ENCODE measurements at places on chromosomes 16 and 17.

DNA sequence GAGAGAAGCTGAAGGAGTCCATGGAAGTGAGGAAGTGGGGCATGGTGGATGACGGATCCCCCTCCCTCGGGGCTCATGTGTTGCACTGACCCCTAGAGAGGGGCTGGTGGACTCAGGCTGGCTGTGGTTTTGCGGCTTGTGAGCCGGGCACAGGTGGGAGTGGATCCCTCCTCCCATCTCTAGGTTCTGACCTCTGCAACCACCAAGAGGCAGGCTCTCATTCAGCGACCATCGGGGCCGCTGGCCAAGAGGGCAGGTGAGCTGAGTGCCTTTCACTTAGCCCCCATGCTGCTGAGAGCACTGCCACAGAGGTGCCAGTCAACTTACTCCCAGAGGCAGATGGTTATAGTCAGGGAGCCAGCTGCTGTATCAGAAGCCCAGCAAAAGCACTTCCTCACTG lies 67.3 kb downstream of the SCNN1B start:
- DNase-seq: no peak

DNA sequence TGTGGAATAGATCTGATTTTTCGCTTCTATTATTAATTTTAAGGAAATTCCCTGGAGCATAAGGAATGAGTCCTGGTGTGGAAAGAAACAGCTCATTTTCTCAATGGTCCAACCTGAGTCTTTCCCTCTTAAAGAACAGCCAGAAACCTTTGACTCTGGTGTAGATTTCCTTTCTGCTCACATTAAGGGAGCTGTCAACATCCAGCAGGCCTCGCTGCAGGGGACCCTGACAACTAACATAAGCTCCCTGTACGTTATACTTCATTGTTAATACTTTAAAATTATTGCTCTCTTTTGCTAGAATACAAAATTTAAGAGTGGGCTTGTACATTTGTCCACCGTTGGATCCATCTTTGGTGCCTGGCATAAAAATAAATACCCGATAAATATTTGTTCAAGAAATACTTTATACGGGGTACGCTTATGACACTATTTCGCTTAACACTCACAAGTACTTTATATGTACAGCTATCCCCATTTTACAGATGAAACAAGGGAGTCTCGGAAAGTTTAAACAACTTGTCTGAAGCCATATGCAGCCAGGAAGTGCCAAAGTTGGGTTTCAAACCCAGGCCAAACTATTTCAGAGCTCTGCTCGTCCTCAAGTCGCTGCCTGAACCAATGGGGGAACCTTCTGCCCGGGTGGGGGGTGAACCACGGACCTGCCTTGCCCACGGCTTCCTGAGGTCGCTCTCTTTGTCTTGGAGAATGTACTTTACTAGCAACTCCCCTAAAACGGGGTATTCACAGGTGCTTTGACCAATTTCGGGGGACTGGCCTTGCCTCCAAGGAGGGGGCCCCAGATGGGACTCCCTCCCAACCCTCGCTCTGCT lies 611 bp downstream of the SMARCE1 start:
- DNase-seq: no peak

DNA sequence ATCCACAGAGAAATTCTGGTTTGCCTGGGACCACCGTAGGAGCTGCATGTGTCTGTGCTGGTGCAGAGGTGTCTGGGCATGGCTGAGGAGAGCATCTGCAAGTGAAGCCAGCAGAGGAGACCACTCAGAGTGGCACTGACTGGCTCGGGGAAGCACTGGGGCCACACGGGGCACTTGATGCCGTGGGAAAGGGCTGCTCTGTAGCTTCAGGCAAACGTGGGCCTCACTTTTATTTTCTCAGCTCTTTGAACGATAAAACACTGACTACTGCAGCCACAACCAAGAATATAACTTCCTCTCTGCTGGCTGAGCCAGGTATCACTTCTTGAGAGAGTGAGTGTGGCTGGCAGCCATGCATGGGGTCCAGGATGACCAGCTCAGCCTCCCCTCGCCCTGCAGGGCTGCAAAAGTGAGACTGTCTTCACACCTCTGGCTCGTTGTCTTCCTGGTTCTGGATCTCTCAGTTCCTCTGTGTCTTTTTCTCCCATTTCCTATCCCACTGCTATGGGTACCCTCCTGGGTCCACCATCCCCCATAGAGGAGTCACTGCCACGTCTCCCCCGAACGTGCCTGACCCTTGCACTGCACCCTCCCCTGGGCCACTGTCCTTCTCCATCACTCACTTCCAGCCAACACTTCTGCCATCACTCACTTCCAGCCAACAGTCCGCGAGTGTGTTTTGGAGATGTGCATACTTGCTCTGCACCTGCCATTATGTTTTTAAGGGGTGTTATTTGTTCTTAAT lies 201.4 kb upstream of the CHMP6 start:
- no peak for DNase-seq

DNA sequence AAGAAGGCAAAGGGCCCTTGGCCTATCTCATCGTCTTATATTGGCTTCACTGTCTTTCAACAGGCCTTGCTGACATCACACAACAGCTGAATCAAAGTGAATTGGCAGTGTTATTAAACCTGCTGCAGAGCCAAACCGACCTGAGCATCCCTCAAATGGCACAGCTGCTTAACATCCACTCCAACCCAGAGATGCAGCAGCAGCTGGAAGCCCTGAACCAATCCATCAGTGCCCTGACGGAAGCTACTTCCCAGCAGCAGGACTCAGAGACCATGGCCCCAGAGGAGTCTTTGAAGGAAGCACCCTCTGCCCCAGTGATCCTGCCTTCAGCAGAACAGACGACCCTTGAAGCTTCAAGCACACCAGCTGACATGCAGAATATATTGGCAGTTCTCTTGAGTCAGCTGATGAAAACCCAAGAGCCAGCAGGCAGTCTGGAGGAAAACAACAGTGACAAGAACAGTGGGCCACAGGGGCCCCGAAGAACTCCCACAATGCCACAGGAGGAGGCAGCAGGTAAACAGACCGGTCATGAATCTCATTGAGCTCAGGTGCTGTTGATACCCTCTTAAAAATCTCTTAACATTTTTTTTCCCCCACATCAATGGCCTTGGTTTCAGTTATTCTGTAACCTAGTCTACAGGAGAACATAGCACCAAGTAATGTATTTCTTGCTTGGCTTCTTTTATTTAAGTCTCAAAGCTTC lies 64.7 kb downstream of the CDK12 start:
- no peak for DNase-seq

- DNase-seq: no peak
Measured at GRCh38 chr16:56289862-56290261, 98.6 kb downstream of the GNAO1 start.

- DNase-seq: no peak
Measured at GRCh38 chr16:82178352-82178751, 8.3 kb upstream of the MPHOSPH6 start.

- no peak for DNase-seq
Measured at GRCh38 chr17:69609473-69610305, 195.2 kb downstream of the MAP2K6 start.

GRCh38 chr17:8237175-8237574 lies 10.7 kb downstream of the CTC1 start:
- no peak for DNase-seq

GRCh38 chr17:8968503-8968902 lies 3.0 kb upstream of the PIK3R5 start:
- DNase-seq: no peak

GRCh38 chr17:77325577-77326075 lies 184.9 kb downstream of the SEC14L1 start:
- no peak for DNase-seq

DNA sequence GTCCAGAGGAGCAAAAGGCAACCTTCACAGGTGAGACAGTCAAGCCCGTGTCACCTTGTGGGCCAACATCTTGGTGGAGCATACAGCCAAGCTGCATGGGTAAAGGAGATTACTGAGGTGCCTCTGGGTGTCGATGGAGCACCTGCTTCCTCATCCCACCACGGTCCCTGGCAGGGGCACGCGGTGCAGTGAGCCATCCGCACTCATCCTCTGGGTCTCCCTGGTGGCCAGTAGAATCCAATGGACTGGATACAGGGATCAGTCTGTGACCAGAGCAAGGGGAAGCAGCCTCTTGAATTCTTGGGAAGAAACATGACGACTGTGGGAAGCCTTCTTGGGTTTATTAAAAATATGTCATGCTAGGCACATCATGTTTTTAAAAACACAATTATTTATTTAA lies 4.8 kb upstream of the WSCD1 start:
- no peak for DNase-seq

GRCh38 chr16:84312783-84313382 lies 18.2 kb downstream of the WFDC1 start:
- no peak for DNase-seq
